ENCODE measurements at places on chromosomes 16 and 17. TPM values are rescaled to one million over a fixed set of nuclear protein-coding genes. Genes with fewer than 3 reads are reported as not detected.

NPIPB2 gene
- 7.8 TPM for total RNA-seq

- no peak for DNase-seq
- H3K4me3 ChIP-seq = peak overlapping the region; percentile 71
- peaks cover 10% of the 10 kb centered on the region for H3K4me1 ChIP-seq
- peak overlapping the region; percentile 56 for H3K27ac ChIP-seq
- peaks cover 1% of the 10 kb centered on the region for H3K36me3 ChIP-seq
Measured at GRCh38 chr16:81035975-81036750, 521 bp downstream of the ATMIN start.

DNA sequence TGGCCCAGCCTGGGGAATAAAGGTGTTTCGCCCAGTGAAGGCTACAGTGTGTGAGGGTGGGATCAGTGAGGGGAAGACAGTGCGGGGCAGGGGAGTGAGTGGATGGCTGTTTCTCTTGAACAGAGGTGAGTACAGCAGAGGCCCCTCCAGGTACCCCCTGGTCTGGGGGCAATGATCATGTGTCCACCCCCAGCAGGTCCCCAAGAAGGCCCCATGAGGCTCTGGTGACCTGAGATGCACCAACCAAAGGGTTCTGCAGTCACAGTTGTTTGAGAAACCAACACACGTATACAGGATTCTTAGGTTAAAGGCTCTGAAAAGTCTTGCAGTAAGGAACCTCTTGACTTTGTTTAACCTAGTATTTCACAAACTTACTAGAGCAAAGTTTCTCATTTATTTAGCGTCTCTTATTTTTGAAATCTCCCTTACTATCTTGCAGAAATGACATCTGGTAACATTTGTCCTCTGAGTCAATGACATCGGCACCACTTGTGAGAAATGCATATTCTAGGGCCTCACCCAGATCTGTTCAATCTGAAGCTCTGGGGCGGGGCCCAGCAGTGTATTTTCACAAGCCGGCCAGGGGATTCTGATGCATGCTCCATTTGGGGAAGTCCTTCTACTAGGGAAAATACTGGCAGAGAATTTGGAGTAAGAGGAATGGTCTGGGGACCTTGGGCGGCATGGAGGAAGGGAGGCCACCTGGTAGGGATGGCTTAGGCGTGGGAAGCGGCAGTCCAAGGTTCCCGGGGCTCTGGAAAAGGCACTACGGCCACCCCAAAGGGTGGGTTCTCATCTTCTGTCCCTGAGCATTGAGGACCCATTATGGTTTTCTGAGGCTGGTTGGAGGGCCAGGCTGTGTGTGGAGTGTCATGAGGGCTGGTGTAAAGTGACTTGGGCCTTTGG is 217.3 kb downstream of the NTN1 start:
- H3K36me3 ChIP-seq = no peaks in the 10 kb centered on the region
- H3K4me3 ChIP-seq = no peak overlapping the region
- no peak for DNase-seq
- no peak overlapping the region for H3K27ac ChIP-seq

GRCh38 chr16:77221482-77221881 is 22.3 kb downstream of the SYCE1L start:
- H3K27ac ChIP-seq = no peak overlapping the region
- no peaks in the 10 kb centered on the region for H3K4me1 ChIP-seq
- DNase-seq = no peak
- H3K36me3 ChIP-seq = no peaks in the 10 kb centered on the region
- no peaks in the 10 kb centered on the region for H3K27me3 ChIP-seq
- no peak overlapping the region for H3K4me3 ChIP-seq

- no peaks in the 10 kb centered on the region for H3K36me3 ChIP-seq
- no peaks in the 10 kb centered on the region for H3K4me1 ChIP-seq
- H3K27ac ChIP-seq = no peak overlapping the region
- H3K27me3 ChIP-seq = peaks cover 7% of the 10 kb centered on the region
- DNase-seq = no peak
Measured at GRCh38 chr17:82386881-82387704, 15.5 kb downstream of the UTS2R start.

GRCh38 chr17:28471531-28472342 is 1.7 kb upstream of the SLC13A2 start:
- no peaks in the 10 kb centered on the region for H3K36me3 ChIP-seq
- H3K4me3 ChIP-seq = no peak overlapping the region
- H3K4me1 ChIP-seq = no peaks in the 10 kb centered on the region
- H3K27me3 ChIP-seq = peaks cover 40% of the 10 kb centered on the region
- DNase-seq = no peak

POLR2A gene
- 151 TPM for total RNA-seq

DNA sequence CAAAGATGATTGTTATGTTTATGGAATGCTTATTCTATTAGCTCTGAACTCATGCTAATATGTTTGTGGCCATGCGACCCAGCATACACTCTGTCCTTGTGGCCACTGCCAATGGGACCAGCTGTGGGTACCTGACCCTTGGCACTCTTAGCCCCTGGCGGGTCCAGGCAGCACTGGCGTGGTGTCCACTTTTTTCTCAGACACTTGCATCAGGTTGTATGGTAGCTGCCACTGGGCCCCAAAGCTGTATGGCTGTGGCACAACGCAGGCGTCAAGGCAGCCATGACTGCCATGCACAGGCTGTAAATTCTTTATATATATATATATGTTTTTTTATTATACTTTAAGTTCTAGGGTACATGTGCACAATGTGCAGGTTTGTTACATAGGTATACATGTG is 12.2 kb upstream of the WNT9B start:
- no peak overlapping the region for H3K4me3 ChIP-seq
- no peaks in the 10 kb centered on the region for H3K36me3 ChIP-seq
- no peak overlapping the region for H3K27ac ChIP-seq
- DNase-seq = no peak
- H3K27me3 ChIP-seq = peaks cover 15% of the 10 kb centered on the region

MT1A gene
- total RNA-seq = not detected

DNA sequence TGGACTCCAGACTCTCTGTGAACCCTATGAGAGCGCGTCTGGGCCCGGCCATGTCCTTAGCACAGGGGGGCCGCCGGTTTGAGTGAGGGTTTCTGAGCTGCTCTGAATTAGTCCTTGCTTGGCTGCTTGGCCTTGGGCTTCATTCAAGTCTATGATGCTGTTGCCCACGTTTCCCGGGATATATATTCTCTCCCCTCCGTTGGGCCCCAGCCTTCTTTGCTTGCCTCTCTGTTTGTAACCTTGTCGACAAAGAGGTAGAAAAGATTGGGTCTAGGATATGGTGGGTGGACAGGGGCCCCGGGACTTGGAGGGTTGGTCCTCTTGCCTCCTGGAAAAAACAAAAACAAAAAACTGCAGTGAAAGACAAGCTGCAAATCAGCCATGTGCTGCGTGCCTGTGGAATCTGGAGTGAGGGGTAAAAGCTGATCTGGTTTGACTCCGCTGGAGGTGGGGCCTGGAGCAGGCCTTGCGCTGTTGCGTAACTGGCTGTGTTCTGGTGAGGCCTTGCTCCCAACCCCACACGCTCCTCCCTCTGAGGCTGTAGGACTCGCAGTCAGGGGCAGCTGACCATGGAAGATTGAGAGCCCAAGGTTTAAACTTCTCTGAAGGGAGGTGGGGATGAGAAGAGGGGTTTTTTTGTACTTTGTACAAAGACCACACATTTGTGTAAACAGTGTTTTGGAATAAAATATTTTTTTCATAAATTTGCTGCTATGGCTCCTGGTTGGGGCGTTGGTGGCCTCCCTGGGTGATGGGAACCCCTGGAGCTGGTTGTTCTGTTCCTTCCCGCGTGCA is 23.1 kb downstream of the STAT5A start:
- H3K4me1 ChIP-seq = peaks cover 6% of the 10 kb centered on the region
- no peak overlapping the region for H3K27ac ChIP-seq
- DNase-seq = peak; percentile 59
- H3K36me3 ChIP-seq = peaks cover 7% of the 10 kb centered on the region
- H3K4me3 ChIP-seq = no peak overlapping the region

- H3K36me3 ChIP-seq = no peaks in the 10 kb centered on the region
- H3K27ac ChIP-seq = peak overlapping the region; percentile 5
- no peaks in the 10 kb centered on the region for H3K27me3 ChIP-seq
- peak; percentile 60 for DNase-seq
- peaks cover 7% of the 10 kb centered on the region for H3K4me1 ChIP-seq
Measured at GRCh38 chr17:75404223-75404730, 1.2 kb downstream of the GRB2 start.

- peaks cover 25% of the 10 kb centered on the region for H3K4me1 ChIP-seq
- peak overlapping the region; percentile 1 for H3K27ac ChIP-seq
- no peak overlapping the region for H3K4me3 ChIP-seq
- no peaks in the 10 kb centered on the region for H3K36me3 ChIP-seq
- no peaks in the 10 kb centered on the region for H3K27me3 ChIP-seq
- peak; percentile 61 for DNase-seq
Measured at GRCh38 chr16:82761236-82761635, 134.5 kb downstream of the CDH13 start.

KIF18B gene
- total RNA-seq = 0.82 TPM

TERB1 gene
- 0.16 TPM for total RNA-seq

OTOP3 gene
- not detected for total RNA-seq

GRCh38 chr16:17251496-17251895 is 219.3 kb downstream of the XYLT1 start:
- no peaks in the 10 kb centered on the region for H3K4me1 ChIP-seq
- no peaks in the 10 kb centered on the region for H3K27me3 ChIP-seq

DNA sequence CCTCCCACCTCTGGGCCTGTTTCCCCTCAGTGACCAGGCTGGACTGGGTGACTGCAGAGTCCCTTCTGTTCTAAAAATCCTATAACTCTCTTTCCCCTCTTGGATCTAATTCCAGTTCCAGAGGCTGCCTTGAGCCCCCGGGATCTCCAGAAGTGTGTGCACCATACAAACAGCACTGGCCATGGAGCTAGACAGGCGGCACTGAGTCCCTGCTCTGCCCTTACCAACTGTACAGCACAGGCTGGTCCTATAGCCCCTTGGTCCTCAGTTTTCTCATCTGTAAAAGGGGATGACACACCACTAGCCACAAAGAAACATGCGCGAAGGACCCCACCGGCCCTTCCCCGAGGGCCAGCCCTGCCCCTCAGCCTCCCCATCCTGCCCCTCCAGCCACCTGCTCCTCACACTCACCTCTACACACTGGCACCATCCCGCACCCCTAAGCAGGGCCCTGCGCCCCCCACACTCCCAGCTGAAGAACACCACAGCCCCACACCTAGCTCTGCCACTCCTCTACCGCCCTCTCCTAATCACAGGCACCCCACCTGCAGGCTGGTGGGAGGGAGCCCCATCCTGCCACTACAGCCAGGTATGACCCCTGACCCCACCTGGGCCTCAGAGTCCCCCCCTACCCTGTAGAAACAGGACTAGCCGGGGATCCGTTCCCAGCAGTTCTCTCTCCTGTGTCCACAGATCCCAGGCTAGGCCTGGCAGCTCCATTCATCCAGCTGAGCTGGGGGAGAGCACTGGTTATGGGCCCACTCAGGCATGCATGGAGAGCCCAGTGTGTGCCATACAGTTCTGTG is 913 bp upstream of the KRT16 start:
- no peak for DNase-seq
- H3K36me3 ChIP-seq = no peaks in the 10 kb centered on the region
- peaks cover 4% of the 10 kb centered on the region for H3K27me3 ChIP-seq

GRCh38 chr17:51147650-51148049 is 5.7 kb upstream of the NME1 start:
- no peak overlapping the region for H3K4me3 ChIP-seq
- no peak overlapping the region for H3K27ac ChIP-seq
- DNase-seq = no peak
- H3K36me3 ChIP-seq = no peaks in the 10 kb centered on the region
- peaks cover 4% of the 10 kb centered on the region for H3K4me1 ChIP-seq
- H3K27me3 ChIP-seq = no peaks in the 10 kb centered on the region

HIC1 gene
- total RNA-seq = 14.5 TPM

GRCh38 chr16:6988846-6989245 is 343.8 kb upstream of the RBFOX1 start:
- no peak for DNase-seq
- no peaks in the 10 kb centered on the region for H3K4me1 ChIP-seq
- no peaks in the 10 kb centered on the region for H3K36me3 ChIP-seq
- H3K27me3 ChIP-seq = no peaks in the 10 kb centered on the region
- no peak overlapping the region for H3K4me3 ChIP-seq
- H3K27ac ChIP-seq = no peak overlapping the region

DNA sequence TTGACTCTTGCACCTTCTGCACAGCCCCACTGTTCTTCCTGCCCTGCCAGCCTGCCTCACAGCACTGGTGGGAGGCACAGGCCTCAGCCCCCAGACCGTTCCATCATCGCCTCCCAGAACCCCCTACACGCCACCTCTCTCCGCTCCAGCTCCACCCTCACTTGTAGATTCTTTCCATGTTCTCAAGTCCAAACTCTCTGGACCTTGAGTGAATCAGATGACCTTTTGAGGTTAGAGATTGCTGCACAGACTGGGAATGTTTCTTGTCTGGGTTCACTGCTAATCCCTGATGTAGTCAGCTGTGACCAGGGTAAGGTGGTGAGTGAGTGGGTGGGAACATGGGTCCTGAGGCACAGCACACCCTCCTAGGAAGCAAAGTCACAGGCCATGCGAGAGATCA is 272.4 kb downstream of the IRF8 start:
- no peak overlapping the region for H3K27ac ChIP-seq
- peaks cover 2% of the 10 kb centered on the region for H3K4me1 ChIP-seq
- H3K4me3 ChIP-seq = no peak overlapping the region
- H3K27me3 ChIP-seq = peaks cover 10% of the 10 kb centered on the region
- peak; percentile 97 for DNase-seq
- no peaks in the 10 kb centered on the region for H3K36me3 ChIP-seq

RASL10B gene
- total RNA-seq = 19.1 TPM

DNA sequence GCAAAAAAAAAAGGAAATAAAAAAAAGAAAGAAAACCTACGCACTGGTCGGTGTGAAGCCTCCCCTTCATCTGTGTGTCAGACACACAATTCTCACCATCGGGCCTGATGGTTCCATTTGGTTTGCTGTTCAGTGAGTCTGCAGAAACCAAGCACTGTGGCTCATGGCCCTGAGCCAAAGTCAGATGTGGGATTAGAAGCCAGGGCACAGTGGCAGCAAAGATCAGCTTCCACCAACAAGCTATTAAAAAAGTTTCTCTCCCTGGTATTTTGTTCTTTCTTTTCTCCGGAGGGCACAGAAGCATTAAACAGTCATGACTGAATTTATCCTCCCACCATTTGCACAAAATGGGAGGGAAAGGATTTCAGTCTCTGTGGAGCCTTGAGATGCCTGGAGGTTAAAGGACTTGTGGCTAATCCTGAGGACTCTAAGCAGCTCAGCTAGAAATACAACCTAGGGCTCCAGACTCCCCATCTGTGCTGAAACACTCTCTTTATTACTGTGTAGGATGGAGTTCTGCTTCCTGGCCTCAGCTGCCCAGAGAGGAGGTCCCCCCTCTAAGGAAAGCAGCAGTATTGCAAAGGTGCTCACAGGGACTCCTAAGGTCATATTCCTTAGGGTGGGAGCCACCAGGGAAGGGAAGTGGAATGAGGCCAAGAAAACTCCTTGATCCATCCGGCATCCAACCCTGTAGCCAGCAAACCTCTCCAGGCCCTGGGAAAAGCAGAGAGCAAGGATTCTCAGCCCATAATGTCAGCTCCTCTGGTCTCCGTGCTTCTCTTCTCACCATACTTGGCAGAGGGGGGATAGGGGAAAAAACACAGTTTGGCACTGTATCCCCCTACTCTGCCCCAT is 28.2 kb downstream of the SLC39A11 start:
- H3K4me3 ChIP-seq = no peak overlapping the region
- no peak overlapping the region for H3K27ac ChIP-seq
- no peak for DNase-seq
- peaks cover 23% of the 10 kb centered on the region for H3K4me1 ChIP-seq
- H3K27me3 ChIP-seq = no peaks in the 10 kb centered on the region

Data from astrocyte (in vitro differentiated cells and primary cell).